ENCODE measurements at places on chromosomes 13 and 19. TPM values are rescaled to one million over a fixed set of nuclear protein-coding genes. Genes with fewer than 3 reads are reported as not detected.

Gene ZNF730
- total RNA-seq: 0.81 TPM

Gene CUL4A
- 74.6 TPM for total RNA-seq

Gene IL17D
- 0.71 TPM for total RNA-seq

Gene LILRB4
- not detected for total RNA-seq

Gene CGB1
- total RNA-seq: 2.6 TPM

Gene GPR183
- 0.74 TPM for total RNA-seq

Gene MBD3L2
- not detected for total RNA-seq

DNA sequence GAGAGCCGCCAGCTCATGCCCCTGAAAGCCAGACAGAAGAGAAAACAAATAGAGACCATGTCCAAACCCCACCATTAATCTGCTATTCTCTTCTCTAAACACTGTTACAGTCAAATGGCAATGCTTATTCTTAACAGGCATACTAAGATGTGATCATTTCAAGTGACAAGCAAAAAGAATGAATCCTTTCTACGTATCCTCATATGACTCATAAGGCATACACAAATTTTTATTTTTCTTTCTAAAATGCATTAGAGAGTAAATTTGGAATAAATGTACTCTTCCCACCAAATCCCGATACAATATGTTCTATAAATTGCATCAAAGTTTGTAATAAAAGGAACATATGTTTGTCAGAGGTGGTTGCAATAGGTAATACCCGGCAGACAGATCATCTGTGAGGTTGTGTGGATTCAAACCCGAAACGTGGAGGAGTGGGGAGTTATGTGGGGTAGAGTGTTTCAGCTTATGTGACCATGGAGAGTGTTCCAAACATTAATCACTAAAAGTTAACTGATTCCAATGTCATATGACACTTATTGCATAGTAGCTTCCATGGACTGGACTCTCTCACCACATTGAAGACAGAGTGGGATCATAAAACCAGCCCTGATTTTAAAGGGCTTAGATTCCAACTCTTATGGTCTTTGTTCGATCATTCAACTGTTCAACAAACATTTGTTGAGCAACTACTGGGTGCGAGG lies 213.1 kb downstream of the DCLK1 start:
- DNase-seq: peak; percentile 11

GRCh38 chr19:14674764-14675163 lies at the start of gene ADGRE3:
TSS of gene ADGRE3 (minus strand) at chr19:14674844. CDS start at chr19:14674770, 74 bp downstream.
- no peak for DNase-seq

DNA sequence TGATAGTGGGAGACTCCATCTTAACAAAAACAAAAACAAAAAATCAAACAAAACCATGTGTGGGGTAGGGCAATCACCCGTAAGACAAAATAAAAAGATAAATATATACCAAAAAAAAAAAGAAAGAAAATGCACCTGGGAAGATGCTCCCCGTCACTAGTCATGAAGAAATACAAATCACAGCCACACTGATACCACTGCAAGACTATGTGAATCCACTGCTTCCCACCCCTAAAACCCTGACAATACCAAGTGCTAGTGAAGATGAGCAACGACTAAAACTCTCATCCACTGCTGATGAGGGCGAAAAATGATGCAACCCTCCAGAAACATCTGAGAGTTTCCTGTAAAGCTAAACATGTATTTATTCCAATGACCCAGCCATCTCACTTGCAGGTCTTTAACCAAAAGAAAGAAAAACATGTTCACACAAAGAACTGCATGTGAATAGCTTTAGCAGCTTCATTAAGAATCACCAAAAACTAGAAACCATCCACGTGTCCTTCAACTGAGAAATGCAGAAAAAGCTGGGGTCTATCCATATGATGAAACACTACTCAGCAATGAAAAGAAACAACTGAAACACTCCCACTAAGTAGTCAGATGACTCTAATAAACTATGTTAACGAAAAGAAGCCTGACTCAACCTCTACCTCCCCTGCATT lies 31.7 kb downstream of the BRD4 start:
- no peak for DNase-seq

GRCh38 chr19:31261603-31262212 lies 87.5 kb downstream of the TSHZ3 start:
- DNase-seq: no peak

Measured in M059J (cell line).